ENCODE measurements at places on chromosomes 11 and 22. TPM values are rescaled to one million over a fixed set of nuclear protein-coding genes. Genes with fewer than 3 reads are reported as not detected.

The SUSD2 gene
- 4.1 TPM for polyA plus RNA-seq

The OR6T1 gene
- polyA plus RNA-seq, result not detected

- no peak overlapping the region for H3K27ac ChIP-seq
- H3K27me3 ChIP-seq, result no peaks in the 10 kb centered on the region
- H3K36me3 ChIP-seq, result no peaks in the 10 kb centered on the region
- H3K4me1 ChIP-seq, result peaks cover 34% of the 10 kb centered on the region
These were observed 4.9 kb upstream of the SLCO2B1 start for GRCh38 chr11:75145972-75146519.

DNA sequence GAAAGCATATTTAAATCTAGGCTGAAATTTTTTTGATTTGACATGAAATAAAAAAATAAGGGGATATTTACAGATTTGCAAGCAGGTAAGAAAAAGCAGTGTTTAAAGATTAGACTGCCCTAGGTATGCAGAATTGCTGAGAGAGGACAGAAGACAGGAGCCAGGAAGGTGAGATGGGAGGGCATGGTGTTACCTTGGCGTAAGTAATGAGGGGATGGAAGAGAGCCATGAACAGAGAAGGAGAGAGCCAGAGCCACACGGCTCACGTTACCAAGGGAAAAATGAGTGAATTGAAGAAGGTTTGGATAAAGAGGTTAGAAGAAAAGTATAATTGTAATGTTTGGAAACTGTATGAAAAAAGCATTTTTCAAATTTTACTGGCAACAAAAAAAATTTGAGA is 904.3 kb downstream of the OPCML start:
- H3K4me1 ChIP-seq, result no peaks in the 10 kb centered on the region
- no peak for DNase-seq

- H3K4me3 ChIP-seq, result no peak overlapping the region
- H3K27me3 ChIP-seq, result no peaks in the 10 kb centered on the region
- DNase-seq, result no peak
- H3K27ac ChIP-seq, result no peak overlapping the region
- no peaks in the 10 kb centered on the region for H3K36me3 ChIP-seq
These were observed 17.5 kb downstream of the ADM start for GRCh38 chr11:10322401-10322800.

GRCh38 chr11:17700991-17701390 is 18.4 kb upstream of the MYOD1 start:
- no peak for DNase-seq
- no peaks in the 10 kb centered on the region for H3K36me3 ChIP-seq
- H3K27me3 ChIP-seq, result peaks cover 28% of the 10 kb centered on the region
- no peak overlapping the region for H3K27ac ChIP-seq
- H3K4me1 ChIP-seq, result no peaks in the 10 kb centered on the region
- no peak overlapping the region for H3K4me3 ChIP-seq

- no peak for DNase-seq
- H3K27me3 ChIP-seq, result peaks cover 9% of the 10 kb centered on the region
- H3K27ac ChIP-seq, result no peak overlapping the region
- peaks cover 12% of the 10 kb centered on the region for H3K4me1 ChIP-seq
These were observed 89.1 kb downstream of the BRD1 start for GRCh38 chr22:49738566-49738965.
